ENCODE measurements at places on chromosomes 5 and 9. TPM values are rescaled to one million over a fixed set of nuclear protein-coding genes. Genes with fewer than 3 reads are reported as not detected.

Gene PCDHB13
- total RNA-seq: 2.2 TPM

DNA sequence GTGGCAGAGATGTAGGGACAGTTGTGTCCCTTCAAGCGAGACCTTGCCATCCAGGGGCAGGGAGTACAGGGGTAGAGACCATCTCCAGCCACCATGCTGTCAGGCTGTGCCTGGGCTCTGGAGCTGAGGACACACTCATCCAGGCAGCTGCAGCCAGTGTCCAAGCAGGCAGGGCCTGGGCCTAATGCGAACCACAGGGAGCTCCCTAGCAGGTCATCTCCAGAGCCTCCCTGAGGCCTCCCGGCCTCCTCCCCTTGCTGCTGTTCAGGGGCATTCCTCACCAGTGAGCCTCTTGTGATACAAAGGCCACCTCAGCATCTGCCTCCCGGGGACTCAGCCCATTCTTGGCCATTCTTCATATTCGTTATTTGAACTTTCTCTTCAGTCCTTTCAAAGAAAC is 35.0 kb downstream of the TPPP start:
- DNase-seq: no peak

DNA sequence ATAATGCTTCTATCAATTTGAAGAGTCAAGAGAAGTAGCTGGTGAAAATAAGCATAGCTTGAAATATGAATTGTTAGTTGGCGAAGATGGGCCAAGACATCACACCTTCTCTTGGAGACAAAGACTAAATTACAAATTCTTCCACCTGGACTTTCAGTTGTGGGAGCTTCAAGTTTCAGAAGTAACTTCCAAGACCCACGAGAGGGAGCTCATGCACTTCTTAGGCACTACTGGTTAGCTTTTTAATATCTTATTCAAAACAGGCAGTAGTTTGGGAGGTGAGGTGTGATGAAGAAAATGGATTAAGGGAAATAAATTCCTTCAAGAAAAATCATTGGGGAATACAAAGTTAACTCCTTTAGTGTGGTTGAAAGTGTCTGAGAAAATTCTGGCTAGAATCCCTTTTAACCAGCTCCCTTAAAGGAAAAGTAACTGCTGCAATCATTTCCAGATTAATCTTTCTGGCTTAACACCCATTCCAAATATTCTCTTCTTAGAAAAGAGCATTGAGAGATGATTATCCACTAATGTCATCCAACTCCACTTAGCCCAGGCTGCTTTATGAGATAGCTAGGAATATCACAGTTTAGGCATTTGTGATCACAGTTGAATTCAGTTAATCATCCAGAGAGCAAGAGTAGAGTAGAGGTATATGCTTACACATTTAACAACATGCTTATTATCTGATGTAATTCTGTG is 139.5 kb upstream of the DMRTA1 start:
- DNase-seq: peak; percentile 40

GRCh38 chr5:95895251-95895650 is 66.4 kb downstream of the ELL2 start:
- DNase-seq: no peak

GRCh38 chr5:24059006-24059405 is 551.6 kb downstream of the PRDM9 start:
- DNase-seq: no peak

DNA sequence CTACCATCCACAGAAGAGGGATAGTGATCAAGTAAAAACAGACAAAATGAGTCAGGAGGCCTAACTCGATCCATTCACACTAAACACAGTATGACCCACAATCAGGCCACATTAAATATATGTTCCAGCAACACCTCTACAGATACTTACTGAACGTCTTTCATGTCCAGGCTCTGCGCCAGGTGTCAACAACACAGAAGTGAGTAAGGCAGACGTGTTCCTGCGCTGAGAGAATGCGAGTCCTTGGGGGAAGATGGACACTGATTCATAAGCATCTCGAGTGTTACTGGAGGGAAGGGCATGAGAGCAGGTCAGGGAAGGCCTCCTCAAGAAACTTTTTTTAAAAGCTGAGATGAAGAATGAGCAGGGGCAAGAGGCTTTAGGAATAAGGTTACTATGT is 164.3 kb upstream of the CLINT1 start:
- no peak for DNase-seq

DNA sequence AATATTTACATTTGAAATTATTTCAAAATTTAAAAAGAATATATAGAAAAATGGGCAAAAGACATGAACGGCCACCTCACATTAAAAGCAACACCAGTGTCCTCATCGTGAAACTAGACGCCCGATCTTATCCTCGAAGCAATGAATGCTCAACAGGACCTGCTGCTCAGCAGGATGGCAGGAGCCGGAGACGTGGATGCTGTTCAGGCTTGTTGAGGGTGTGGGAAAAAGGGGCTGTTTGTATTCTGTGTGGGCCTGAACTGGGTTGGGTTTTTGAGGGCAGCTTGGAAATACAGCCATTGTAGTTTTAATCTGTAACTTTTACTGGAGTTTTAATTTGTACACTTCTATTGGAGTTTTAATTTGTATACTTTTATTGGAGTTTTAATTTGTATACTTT is 20.3 kb downstream of the EXOC3 start:
- DNase-seq: no peak

DNA sequence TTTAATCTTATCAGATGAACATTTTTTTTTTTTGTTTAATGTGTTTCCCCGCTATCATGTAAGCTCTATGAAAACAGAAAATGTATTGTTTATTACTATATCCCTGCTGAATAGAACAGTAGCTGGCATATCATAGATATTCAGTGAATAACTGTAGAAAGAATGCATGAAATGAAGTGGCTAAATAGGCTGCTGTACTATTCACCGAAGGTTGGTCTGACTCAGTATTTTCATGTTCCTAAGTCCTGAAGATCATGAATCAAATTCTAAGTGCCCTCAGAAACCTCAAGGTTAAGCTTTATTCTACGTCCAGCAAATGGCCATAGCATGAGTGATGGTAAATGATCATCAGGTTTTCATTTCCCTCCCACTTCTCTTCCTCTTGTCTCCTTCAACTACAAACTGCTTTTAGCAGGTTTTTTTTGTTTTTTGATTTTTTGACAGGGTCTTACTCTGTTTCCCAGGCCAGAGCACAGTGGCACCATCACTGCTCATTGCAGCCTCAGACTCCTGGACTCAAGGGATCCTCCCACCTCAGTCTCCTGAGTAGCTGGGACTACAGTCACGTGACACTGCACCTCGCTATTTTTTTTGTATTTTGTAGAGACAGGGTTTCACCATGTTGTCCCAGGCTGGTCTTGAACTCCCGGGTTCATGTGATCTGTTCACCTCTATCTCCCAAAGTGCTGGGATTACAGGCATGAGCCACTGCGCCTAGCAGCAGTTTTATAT is 19.1 kb upstream of the ZFAND5 start:
- no peak for DNase-seq

DNA sequence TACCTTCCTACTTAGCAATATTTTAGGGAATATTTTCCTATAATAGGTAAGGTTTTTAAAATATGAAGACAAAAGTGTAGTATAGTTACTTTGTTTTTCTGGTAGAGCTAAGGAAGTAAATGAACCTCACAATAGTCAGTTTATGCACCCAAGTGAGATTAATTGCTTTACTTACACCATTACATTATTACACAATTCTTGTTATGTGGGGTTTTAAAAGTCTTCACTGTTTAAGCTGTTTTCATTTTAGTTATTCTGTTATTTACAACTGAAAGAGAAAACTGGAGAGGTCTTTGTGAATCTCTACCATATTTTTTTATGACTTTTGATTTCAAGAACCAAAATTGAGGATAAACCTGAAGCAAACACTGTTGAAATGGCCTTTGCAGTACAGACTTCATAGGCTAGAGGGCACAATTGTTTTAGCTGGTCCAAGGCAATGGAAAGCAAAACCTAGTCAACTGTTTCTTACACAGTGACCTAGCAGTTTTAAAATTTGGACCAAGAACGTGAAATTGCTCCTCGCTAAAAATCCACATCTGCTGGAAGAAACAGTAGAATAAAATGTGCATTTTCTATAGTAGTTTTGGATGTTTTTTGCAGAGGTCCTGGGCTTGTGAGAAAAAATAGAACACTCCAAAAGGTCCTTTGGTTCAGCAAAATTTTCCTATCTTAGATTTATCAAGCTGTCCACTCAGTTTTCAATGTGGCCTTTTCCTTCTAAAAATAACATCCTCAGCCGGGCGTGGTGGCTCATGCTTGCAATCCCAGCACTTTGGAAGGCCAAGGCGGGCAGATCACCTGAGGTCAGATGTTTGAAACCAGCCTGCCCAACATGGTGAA is 66.4 kb upstream of the FER start:
- peak; percentile 79 for DNase-seq

GRCh38 chr5:131330031-131330430 is 66.2 kb downstream of the CDC42SE2 start:
- DNase-seq: no peak

GRCh38 chr9:86470326-86470725 is 116.1 kb upstream of the TUT7 start:
- no peak for DNase-seq
